ENCODE measurements at places on chromosomes 11 and 22.

DNA sequence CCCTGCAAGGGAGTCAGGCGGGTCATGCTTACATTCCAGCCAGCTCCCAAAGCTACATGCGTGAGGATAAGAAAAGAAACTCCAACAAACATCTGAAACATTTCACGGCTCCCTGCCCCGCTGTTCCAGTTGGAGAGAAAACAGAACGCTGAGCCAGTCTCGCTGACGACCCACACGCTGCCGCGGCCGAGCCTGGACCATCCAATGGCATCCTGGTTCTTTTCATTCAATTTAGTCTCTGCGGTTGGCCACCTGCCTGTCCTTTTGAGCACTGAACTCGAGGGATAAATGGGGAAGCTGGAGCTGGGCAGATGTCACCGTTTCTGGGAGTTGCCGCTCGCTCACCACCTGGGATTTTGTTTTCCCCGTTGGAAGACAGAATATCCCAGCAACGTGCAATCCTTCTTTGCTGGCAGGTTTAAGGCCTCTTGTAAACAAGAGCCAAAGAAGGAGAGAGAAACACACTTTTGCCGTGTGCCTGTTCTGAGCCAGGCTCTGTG is 45.3 kb upstream of the SHISAL1 start:
- peak; percentile 53 for DNase-seq

- peak; percentile 78 for DNase-seq
These were observed 35.2 kb downstream of the MAML2 start for GRCh38 chr11:96307776-96308140.

- DNase-seq: no peak
These were observed 10.4 kb upstream of the RASL10A start for GRCh38 chr22:29325785-29326315.

GRCh38 chr22:46454504-46455269 is 82.7 kb downstream of the CELSR1 start:
- peak; percentile 26 for DNase-seq

DNA sequence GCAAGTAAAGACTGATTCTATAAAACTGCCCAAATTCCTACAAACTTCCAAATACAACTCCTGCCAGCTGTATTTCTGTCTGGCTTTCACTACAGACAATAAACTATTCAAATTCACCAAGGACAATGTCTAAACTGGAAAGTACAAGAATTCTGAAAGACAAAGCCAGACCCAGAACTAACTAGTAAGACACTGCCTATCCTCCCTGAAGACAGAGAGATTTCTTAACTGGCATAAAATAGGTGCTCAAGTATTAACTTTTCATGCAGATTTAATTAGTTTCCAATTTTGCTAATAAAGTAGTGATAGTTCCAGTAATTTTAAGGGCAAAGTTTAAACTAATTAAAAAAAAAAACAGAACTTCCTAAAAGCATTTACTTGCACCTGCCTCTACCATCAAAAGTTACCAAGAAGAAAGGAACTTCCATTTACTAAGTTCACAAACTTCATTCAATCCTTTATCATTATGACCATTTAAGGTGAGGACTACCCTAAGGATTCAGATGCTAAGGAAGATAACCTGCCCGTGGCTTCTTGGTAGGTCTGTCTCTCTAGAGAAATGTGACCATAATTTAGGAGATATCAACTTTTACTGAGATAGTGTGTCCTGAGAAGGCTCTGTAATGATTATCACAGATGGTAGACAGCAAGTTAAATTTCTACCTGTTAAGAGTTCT is 45.2 kb downstream of the CELF1 start:
- DNase-seq: no peak

DNA sequence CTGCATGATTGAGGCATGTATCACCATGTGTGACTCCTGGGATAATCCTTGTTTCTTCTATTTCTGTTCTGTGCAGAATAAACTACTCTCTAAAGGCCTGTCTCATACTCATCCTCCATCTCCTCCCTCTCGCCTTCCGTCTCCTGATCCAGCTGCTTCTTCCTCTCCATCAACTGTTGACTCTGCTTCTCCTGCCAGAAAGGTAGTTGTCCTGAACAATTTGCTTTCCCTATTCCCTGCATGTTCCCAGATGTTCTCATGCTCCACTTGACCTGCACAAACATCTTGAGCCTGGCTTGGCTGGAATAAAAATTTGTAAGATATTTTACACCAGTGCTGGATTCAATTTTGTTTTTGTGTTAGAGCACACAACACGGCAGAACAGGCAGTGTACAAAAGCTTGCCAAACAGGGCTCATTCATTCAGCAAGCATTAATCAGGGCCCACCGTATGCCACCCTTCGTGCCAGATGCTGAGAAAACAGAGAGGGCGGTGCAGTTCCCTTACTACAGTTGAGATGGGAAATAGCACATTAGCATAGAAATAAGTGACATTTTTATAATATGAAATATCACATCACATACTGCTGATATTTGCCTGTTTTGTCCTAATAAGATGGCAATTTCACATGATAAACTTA is 133.3 kb upstream of the PARVA start:
- no peak for DNase-seq

GRCh38 chr11:62402226-62402959 is 16.4 kb upstream of the SCGB1A1 start:
- DNase-seq: no peak

- DNase-seq: no peak
These were observed 23.3 kb upstream of the TMEM191C start for GRCh38 chr22:21443735-21444421.

DNA sequence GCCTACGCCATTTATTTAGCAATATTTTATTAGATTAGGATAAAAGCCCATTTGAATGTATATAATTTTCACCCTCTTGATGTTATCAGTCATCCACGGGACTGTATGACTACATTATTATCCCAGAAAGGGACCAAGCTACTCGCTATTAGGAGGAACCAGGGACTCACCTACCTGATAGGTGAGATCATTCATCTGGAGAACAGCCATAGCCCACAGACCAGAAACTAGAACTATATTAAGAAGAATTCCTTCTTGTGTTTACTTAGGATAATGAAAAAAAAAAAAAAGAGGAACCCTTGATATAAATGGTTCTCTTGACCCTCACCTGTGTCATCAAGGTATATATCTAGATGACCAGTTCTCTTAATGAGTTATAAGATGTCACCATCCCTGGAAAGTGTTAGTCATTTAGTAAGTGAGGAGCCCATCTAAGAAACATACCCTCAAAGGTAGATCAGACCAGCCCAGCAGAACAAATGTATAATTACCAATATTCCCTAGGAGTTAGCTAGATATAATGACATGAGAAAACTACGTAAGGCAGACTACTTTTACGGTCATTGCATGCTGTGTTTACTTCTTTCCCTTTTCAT is 8.0 kb downstream of the SIK3 start:
- no peak for DNase-seq

DNA sequence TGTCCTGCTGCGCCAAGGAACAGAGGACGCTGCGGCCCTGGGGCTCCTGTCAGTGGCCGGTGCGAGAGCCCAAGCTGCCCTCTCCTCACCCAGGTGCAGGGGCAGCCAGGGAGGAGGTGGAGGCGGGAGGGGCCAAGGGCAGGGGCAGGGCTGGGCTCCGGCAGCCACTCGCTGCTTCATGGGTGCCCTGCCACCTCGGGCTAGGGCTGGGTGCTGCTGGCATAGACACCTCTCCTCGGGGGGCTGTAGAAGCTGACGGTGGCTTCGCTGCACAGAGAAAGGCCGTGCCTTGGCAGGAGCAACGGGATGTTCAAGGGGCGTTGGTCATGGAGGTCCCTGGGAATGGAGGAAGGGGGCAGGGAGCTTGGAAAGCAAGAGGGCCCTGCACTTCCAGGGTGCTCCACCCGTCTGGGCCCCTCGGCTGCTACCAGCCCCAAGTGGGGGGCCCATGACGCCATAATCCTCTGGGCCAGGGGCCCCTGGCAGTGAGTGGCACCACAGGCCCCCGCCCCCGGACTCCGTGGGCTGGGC is 1.6 kb upstream of the TBX1 start:
- no peak for DNase-seq

DNA sequence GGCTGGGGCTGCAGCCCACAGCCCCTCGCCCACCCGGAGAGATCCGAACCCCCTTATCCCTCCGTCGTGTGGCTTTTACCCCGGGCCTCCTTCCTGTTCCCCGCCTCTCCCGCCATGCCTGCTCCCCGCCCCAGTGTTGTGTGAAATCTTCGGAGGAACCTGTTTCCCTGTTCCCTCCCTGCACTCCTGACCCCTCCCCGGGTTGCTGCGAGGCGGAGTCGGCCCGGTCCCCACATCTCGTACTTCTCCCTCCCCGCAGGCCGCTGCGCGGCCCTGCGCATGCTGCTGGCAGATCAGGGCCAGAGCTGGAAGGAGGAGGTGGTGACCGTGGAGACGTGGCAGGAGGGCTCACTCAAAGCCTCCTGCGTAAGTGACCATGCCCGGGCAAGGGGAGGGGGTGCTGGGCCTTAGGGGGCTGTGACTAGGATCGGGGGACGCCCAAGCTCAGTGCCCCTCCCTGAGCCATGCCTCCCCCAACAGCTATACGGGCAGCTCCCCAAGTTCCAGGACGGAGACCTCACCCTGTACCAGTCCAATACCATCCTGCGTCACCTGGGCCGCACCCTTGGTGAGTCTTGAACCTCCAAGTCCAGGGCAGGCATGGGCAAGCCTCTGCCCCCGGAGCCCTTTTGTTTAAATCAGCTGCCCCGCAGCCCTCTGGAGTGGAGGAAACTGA is 731 bp downstream of the GSTP1 start:
- no peak for DNase-seq

DNA sequence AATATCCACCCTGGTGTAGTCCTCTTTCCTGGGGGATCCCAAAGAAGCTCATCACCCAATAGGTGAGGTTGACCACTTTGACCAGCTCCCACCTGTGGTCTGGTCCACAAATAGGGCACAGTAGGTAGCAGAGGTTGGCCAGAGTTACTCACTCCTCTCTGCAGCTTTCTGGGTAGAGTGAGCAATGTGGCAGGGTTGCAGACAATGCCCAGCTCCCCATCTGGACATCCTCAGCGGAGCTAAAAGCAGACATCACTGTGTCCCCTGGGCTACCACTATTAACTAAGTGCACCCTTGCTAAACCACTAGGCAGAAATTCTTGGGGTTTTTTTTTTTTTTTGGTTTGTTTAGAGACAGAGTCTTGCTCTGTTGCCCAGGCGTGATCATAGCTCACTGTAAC is 48.4 kb upstream of the TP53I11 start:
- no peak for DNase-seq

DNA sequence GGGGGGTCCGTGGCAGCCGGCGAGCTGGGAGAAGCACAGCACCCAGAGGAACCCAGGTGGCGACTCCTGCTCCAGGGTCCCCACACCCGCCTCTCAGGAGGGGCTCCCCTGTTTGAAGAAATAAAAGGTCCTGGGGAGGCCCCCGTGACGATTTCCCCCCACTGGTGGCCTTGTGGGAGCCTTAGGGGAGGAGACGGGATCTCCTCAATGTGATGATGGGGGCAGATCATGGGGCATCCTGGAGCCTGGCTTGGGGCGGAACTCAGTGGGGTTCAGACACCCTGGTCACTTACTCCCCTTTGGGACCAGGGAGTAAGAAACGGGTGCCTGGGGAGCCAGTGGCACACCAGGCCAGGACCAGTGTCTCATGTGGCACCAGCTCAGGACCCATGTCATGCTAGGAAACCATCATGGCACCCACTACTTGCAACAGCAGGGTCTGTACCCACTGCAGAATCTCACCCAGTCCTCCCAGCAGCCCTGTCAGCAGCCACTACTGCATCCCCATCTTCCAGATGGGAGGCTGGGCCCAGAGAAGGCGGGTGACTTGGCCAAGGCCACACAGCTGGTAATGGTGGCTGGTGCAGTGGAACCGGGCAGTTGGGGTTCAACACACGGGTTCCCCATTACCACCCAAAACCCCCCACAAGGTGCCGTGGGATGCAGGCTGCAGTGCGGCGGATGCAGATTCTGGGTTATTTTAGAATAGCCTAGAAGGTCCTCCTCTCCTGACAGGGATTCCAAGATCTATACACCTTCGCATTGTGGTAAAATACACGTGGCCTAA is 130.7 kb downstream of the CTTN start:
- no peak for DNase-seq

- DNase-seq: no peak
These were observed 17.1 kb upstream of the TPH1 start for GRCh38 chr11:18063125-18063524.

- DNase-seq: no peak
These were observed 69.8 kb downstream of the RNF169 start for GRCh38 chr11:74818283-74818946.

- DNase-seq: no peak
These were observed 66.2 kb downstream of the FANCF start for GRCh38 chr11:22559416-22559815.

Data from kidney glomerular epithelial cell (primary cell).